ENCODE measurements at places on chromosomes 16 and 17.
A peak's percentile ranks its signal among the peaks of the same experiment; 100 is the strongest.

DNA sequence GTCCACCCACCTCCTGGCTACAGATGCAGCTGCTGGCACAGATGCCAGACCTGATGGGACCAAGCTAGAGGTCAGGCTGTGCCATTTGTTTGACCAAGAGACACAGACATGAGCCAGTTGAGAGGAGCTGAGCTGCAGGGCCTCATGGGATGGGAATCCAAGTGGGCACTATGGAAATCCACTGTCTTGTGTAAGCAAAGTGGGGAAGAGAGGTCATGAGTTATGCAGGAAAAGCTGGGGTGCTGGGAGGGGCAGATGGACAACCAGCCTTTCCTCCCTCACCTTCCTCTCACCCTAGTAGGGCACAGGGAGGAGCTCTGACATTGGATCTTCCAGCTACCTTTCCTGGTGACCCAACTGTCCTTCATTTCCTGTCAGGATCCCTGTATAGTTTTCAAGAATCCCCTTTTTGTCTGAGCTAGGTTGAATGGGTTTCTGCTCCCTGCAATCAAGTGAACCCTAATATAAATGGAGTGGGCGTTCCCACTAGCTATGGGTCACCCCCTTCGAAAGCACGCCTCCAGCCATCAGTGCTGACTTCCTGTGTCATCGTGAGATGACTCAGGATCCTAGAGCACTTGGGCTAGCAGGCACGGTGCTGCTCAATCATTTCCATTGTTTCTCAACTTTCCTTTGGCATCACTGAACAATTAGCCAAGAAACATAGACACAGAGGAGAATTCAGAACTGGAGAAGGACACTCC lies 13.6 kb downstream of the ATPAF2 start:
- DNase-seq = no peak

- no peak for DNase-seq
Observed at GRCh38 chr16:24728011-24728410, 1.4 kb upstream of the TNRC6A start.

DNA sequence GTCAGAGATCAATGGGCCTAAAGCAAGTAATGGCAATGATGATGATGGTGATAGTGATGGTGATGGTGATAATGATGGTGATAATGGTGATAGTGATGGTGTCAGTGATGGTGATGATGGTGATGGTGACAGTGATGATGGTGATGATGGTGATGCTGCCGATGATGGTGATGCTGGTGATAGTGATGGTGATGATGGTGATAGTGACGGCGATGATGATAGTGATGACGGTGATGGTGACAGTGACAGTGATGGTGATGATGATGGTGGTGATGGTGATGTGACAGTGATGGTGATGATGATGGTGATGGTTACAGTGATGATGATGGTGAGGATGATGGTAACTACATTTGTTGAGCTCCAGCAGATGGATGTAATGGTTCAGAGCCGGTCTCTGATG lies 30.8 kb upstream of the OR4D1 start:
- DNase-seq = no peak

GRCh38 chr16:2663553-2664546 lies 18.5 kb upstream of the KCTD5 start:
- no peak for DNase-seq

DNA sequence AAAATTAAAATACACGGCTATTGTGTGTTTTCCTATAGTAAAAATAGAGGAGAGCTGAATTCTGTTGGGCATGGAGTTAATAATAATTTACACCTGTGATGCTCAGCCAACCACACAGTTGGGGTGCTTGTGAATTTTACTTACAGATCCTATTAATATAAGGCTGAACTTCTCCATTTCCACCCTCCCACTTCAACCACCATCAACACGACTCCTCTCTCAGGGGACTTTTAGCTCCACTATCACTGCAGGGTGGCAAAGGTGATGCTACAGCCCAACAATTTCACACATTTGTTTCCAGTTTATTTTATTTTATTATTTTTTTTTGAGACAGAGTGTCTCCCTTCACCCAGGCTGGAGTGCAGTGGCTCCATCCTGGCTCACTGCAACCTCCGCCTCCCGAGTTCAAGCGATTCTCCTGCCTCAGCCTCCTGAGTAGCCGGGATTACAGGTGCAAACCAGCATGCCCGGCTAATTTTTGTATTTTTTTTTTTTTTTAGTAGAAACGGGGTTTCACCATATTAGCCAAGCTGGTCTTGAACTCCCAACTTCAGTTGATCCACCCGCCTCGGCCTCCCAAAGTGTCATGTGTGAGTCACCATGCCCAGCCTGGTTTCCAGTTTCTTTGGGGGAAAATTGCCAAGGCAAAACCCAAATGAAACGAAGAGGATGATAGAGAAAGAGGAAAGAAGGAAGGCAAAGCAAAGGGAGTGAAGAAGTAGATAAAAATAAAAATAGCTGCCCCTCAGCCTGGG lies 57.9 kb downstream of the GNA13 start:
- no peak for DNase-seq

GRCh38 chr17:79051306-79051705 lies 23.3 kb upstream of the ENGASE start:
- DNase-seq = no peak

DNA sequence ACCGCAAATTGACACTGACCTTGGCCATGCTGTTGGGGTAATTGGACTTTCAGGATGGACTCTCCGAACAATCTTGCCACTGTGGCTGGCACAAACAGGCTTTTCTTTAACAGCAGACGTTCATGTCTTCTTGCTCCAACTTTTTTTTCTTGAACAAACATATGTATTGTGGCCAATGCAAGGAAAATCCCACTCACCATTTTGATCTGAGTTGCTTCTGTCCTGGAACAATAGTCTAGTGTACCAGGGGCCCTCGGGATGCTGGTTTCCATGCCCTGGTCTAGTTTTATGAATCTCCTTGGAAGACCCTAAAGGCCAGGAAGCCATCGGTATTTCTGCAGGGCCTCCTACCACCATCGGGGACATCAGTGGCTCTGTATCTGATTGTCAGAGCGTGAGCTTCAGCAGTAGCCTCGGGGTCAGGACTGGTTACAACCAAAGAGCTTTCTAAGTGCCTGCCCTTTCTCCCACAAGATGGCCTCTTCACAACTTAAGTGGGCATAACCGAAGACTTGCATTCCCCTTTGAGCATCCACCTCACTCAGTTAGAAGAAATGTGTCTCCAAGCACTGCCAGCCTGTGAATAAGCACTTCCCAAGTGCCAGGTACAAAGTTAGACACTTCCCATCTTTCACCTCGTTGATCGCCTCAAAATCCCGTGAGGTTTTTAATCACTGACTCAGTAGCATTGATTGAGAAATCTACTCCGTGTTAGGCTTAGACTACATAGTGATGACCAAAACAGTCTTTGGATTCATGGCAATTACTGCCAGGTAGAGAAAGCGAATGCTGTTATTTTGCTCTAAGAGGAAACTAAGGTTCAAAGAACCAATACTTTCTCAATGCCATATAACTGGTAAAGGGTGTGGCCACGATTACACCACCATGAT lies 87.0 kb upstream of the TBX2 start:
- no peak for DNase-seq

- no peak for DNase-seq
Observed at GRCh38 chr16:65309354-65309753, 187.5 kb upstream of the CDH11 start.

- DNase-seq = no peak
Observed at GRCh38 chr17:62611292-62611691, 16.2 kb upstream of the MRC2 start.

- no peak for DNase-seq
Observed at GRCh38 chr16:8168016-8168415, 422.3 kb downstream of the TMEM114 start.

DNA sequence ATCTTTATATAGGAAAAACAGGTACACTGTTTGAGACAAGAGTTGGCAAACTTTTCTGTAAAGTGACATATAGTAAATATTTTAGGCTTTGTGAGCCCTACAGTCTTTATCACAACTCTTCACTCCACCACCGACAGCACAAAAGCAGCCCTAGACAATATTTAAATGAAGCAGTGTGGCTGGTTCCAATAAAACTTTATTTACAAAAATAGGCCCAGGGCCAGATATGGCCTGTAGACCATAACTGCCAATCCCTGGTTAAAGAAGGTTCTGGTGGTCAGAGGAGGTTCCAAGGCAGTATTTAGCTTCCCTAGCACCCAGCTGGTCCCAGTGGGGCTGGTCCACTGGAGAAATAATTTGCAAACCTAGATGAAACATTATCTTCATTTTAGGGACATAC lies 3.6 kb downstream of the FAM117A start:
- no peak for DNase-seq

DNA sequence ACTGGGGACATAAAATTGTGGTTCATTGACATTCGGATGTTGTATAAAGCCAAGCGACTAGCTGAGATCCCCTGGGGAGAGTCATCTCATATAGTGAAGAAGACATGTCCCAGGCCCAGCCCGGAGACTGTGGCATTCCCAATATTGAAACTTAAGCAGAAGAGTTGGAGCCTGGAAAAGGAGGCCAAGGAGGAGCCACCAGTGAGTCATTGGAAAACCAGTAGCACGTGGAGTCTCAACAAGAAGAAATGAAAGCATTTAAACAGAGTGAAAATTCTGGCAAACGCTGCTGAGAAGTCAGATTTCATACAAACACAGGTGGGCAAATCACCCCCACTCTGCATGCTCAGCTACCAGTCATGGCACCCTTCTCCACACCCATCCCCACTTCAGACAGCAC lies 9.4 kb upstream of the ELAC2 start:
- DNase-seq = no peak

DNA sequence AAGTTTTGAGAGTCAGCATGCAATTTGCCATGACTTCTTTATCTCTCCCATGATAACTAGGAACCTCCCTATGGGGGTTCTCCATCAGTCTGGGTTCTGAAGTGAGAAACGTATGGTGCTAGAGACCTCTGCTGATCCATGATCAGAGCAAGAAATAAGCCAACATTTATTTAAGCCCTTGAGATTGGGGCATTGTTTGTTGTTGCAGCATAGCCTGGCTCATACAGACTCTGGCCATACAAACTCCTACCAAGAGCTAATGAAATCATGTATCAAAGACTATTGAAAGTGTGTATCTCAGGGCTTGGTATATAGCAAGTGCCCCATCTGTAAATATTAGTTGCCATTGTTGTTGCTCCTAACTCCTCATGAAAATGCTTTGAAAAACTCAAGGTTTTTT lies 233.9 kb downstream of the MAF start:
- DNase-seq = no peak

DNA sequence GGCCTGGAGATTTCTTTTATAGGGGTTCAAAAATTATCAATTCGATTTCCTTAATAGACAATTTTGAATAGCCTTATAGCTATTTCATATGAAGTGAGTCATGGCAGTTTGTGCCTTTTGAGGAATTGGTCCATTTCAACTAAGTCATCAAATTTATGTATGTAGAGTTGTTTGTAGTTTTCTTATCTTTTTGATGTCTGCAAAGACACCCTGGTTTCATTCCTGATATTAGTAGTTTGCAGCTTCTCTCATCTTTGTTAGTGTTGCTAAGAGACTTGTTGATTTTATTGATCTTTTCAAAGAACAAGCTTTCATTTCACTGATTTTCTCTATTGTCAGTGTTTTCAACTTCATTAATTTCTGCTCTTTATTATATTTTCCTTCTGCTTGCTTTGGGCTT lies 44.2 kb downstream of the N4BP1 start:
- DNase-seq = no peak

DNA sequence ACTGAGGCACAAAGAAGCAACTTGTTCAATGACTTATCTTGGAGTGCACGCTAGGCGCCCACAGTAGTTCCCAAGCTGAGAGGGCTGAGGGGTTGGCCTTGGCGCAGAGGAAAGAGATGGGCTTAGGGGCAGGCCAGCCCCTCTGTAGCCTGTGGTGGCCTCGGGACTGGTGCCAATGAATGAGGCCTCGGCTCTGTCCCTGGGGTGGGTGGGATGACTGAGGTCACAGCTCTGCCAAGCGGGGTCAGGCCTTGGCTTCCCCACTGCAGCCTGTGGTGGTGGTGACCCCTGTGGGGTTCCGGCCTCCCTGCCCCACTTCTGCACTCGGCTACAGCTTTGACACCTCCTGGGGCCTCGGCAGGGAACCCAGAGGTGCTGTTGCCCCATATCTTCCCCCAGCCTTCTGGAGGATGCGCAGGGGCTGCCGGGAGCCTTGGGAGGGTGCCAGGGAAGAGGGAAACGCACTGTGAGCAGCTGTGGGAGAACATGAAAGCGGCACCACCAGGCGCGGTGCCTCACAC lies 46.0 kb downstream of the BEAN1 start:
- DNase-seq = no peak

DNA sequence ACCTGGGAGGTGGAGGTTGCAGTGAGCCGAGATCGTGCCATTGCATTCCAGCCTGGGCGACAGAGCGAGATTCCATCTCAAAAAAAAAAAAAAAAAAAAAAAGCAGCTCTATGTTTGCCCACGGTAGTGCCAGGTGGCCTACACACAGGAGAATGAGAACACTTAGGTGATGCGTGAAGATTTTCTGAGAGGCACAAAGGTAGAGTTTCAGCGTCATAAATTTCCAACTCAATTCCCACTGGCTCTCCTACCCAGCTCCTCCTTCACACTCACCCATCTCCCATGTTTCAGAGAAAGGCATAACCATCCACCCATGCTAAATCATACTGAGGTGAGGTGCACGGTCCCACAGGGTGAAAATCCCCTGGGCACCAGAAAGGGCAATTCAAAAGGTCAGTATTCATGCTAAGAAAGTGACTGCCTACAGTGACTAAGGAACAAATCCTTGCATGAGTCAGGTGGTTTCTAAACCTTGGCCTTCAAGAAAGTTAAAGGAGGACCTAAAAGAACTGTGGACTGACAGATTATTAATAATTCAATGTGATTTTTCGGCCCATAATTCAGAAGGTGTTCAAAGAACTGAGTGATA lies 4.8 kb downstream of the DCAKD start:
- DNase-seq = no peak

DNA sequence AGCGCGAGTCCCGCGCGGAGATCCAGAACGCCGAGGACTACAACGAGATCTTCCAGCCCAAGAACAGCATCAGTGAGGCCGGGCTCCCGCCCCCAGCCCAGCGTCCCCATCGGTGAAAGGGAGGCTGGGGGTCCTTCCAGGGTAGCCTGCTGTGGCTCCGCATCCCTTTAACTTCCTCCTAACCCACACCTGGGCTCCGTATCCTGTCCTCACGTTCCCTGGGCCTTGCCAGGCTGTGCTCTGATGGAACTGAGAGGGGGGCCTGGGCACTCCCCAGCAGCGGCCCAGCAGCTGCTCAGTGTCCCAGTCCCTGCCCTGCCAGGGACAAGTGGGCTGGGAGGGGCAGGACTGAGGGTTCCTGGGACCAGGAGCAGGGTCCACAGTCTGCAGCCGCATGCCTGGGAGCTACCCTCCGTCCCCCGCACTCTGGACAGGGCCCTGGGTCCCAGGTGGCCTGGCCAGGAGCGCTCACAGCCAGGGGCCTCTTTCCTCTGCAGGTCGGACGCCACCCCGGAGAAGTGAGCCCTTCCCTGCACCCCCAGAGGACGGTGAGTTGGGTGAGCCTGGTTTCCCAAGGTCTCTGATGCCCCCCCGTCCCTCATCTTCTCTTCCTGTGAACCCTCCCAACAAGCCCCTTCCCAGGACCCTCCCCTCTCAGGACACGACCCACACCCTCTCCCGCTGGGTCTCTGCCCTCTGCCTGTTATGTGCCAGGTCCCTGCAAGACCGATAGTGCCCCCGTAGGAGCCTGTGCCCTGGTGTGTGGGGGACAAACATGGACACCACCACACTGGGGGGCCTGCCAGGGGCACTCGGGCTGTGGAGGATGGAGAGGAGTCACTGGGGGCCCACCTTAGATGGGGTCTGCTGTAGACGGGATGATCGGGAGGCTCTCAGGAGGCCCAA lies 18.1 kb downstream of the KATNB1 start:
- peak; percentile 30 for DNase-seq

GRCh38 chr16:1208239-1208830 lies 16.7 kb downstream of the TPSG1 start:
- no peak for DNase-seq
